ENCODE measurements at places on chromosomes 3 and 15. TPM values are rescaled to one million over a fixed set of nuclear protein-coding genes. Genes with fewer than 3 reads are reported as not detected.

DNA sequence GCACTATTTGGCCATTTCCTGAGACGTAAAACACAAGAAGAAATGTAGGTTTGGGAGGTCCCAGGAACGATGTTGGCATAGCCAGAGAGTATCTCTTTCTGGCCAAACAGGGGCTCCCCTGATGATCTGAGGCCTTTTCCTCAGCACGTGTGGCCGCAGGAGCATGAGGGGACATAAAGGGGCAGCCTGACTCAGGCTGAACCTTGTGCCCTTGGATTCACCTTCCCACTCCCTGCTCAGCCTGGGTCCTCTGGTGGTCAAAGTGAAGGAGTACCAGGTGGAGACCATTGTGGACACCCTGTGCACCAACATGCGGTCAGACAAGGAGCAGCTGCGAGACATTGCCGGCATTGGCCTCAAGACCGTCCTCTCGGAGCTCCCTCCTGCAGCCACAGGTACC is 10.6 kb downstream of the CAND2 start:
- DNase-seq: no peak

GRCh38 chr3:65837604-65838003 is 201.1 kb downstream of the MAGI1 start:
- no peak for DNase-seq

- DNase-seq: no peak
Observed at GRCh38 chr3:149382101-149382467, 4.6 kb upstream of the TM4SF1 start.

- no peak for DNase-seq
Observed at GRCh38 chr15:74453925-74454763, 6.8 kb downstream of the UBL7 start.

DNA sequence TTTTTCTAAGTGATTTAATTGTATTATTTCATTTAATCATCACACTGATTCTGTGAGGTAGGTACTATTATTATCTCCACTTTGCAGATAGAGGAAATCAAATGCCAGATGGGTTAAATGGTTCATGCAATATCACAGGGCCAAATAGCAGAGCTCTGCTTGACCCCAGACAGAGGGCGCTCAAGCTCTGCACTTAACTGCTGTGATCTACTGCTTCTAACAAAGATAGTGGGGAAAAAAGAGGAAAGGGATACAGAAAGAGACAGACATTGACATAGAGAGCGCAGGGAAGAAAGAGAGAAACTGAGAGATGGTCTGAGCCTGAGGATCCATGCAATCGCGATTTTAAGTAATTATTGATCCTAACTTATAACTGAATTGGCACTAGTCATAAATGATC is 279.1 kb upstream of the THRB start:
- peak; percentile 13 for DNase-seq

- DNase-seq: peak; percentile 80
Observed at GRCh38 chr3:141804778-141805639, 41.8 kb downstream of the GRK7 start.

DNA sequence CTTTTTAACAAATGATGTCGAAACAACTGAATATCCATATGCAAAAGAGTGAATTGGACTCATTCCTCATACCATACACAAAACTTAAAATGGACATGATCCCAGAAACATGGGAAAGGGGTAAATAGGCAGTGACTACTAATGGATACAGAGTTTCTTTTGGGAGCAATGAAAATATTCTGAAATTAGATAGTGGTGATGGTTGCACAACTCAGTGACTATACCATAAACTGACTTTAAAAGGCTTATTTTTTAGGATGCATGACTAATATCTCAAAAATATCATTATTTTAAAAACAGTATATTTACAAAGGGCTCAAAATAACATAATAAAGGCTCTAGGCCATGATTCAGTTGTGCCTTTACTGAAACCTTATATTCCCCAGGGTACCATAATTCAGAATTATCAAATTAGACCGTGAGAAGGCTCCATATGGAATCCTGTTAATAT is 16.3 kb upstream of the ATP13A3 start:
- DNase-seq: no peak

- DNase-seq: no peak
Observed at GRCh38 chr15:60518511-60518910, 39.6 kb upstream of the ICE2 start.

DNA sequence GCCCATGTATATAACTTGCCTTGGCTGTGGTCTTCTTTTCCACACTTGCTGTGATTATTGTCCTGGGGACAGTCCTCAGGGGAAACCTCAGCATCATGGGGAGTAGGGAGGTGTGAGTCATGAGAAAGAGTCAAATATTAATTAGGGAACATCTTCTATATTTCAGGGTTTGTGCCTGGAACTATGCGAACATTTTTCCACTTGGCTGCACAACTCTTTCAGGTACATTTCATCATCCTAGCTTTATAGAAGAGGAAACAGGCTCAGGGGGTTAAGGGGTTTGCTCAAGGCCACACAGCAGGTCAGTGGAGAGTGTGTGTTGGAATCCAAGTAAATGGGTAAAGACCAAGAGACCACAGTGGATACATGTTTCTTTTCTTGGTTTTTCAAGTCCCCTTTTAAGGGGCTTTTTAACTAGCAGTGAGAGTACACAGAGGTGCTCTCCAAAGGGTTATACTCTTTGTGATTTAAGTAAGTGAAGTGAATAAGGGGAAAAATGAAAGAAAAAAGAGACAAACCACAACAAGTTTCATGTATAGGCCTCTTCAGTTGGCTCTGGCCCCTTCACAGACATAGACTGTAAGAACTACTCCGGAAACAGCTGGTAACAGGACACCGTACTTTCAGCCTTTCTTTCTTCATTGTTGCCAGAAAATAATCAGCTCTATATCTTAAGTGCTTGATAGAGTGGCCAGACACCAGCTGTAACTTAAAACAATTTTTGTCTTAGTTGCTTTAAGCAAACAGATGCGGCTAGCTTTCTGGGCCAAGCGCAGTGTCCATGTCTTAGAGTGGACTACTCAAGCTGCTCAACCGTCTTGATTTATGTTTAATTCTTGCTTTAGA is 64.6 kb downstream of the EEFSEC start:
- DNase-seq: no peak

DNA sequence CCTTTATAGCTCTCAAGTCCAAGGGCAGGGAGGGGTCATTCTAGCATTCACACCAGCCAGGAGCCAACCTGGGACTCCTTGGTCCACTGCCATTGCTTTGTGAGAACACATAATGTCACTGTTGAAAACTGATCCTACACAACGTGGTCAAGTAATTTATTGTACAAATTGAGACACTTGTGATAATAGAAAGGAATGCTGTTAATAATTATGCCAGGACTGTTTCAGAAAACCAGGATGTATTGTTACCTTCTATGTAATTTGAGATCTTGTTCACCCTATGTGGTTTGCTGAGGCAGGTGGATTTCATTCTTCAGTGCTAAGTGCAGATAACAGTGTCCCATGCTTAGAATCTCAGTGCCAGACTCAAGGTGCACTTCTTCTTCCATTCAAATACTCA is 33.3 kb downstream of the TMCO5A start:
- no peak for DNase-seq

DNA sequence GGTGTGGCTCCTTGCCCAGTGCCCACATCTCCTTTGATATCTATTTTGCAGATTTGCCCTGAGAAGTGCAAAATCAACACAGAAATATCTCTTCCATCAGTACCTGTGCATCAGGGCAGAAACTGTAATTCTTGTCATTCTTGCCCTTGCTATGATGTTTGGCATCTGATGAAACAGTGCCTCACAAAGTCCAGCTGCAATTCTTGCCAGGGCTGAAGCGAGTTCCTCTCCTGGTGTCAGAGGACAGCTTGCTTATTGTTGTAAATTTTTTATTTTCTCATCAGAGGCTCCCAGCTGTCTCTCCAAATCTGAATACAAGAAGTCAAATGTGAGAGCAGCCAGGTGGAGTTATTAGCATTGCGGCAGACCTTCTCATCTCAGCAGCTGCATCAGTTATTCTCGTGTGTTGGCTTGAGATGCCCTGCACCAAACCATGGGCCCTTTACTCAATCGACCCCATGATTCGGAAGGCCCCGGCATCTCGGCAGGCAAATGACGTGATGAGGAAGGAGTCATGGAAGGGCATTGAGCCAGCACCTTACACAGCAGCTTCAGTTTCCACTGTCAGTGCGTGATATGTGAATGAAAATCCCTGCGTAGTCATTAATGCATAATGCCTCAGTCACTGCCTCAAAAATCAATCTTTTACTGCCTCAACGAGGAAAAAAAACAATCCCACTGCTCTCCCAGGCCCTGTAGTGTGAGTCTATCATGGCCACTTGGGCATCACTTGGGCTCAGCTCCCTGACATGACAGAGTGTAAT is 93.4 kb downstream of the CCNL1 start:
- DNase-seq: no peak

GRCh38 chr15:84871428-84871985 is 13.0 kb upstream of the SLC28A1 start:
- peak; percentile 43 for DNase-seq

GRCh38 chr3:126451511-126451910 is 24.2 kb downstream of the ZXDC start:
- DNase-seq: no peak

ANKUB1 gene
- total RNA-seq: not detected

UROC1 gene
- total RNA-seq: not detected

GOLGA6L7 gene
- total RNA-seq: 0.11 TPM

TGFBR2 gene
- 0.81 TPM for total RNA-seq

HYKK gene
- 3.9 TPM for total RNA-seq

CD96 gene
- 0.78 TPM for total RNA-seq
